ENCODE measurements at places on chromosomes 1 and 21.

- no peaks in the 10 kb centered on the region for H3K36me3 ChIP-seq
- H3K27me3 ChIP-seq, result no peaks in the 10 kb centered on the region
Observed at GRCh38 chr1:87684194-87684593, 355.5 kb downstream of the LMO4 start.

- H3K27ac ChIP-seq, result no peak overlapping the region
- no peak overlapping the region for H3K4me3 ChIP-seq
- peaks cover 46% of the 10 kb centered on the region for H3K4me1 ChIP-seq
- peaks cover 13% of the 10 kb centered on the region for H3K27me3 ChIP-seq
- no peaks in the 10 kb centered on the region for H3K36me3 ChIP-seq
- DNase-seq, result no peak
Observed at GRCh38 chr1:25873120-25873519, 2.4 kb downstream of the PAQR7 start.

GRCh38 chr21:45166931-45167330, 92.6 kb downstream of the ADARB1 start:
- no peak for DNase-seq
- H3K4me1 ChIP-seq, result peaks cover 17% of the 10 kb centered on the region
- H3K27ac ChIP-seq, result no peak overlapping the region
- H3K4me3 ChIP-seq, result no peak overlapping the region

- no peaks in the 10 kb centered on the region for H3K27me3 ChIP-seq
- peak; percentile 93 for DNase-seq
- peak within 1 kb of the TSS; percentile 93 for H3K4me3 ChIP-seq
- H3K4me1 ChIP-seq, result peaks cover 19% of the 10 kb centered on the region
Observed at GRCh38 chr1:11012260-11013159, at the start of gene TARDBP. Gene TARDBP (plus strand): TSS chr1:11012654. CDS start chr1:11013728, 1,074 bp downstream.

DNA sequence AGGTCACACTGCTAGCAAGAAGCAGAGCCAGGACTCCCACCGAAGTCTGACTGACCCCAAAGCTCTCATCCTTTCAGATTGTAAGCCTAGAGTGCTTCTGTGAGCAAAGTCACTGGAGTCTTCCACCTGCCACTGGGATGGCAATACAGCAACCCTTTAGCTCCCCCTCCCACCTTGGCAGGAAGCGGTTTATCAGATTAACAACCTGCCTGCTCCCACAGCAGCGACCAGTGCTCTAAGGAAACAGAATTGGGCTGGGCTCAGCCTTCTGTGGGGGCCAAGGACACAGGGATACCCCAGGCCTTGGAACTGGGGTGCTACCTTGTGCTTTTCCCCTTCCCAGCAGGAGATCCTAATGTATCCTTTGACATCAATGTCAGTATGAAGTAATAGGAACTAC, 76.0 kb downstream of the GFI1 start:
- no peak overlapping the region for H3K4me3 ChIP-seq
- peaks cover 9% of the 10 kb centered on the region for H3K4me1 ChIP-seq
- H3K27me3 ChIP-seq, result peaks cover 15% of the 10 kb centered on the region
- no peaks in the 10 kb centered on the region for H3K36me3 ChIP-seq

- peaks cover 60% of the 10 kb centered on the region for H3K4me1 ChIP-seq
- H3K27me3 ChIP-seq, result peaks cover 17% of the 10 kb centered on the region
- no peaks in the 10 kb centered on the region for H3K36me3 ChIP-seq
- H3K27ac ChIP-seq, result peak within 1 kb of the TSS; percentile 92
- peak within 1 kb of the TSS; percentile 21 for H3K4me3 ChIP-seq
- peak; percentile 50 for DNase-seq
Observed at GRCh38 chr21:42315296-42315891, at the start of gene TFF3. Gene TFF3 (minus strand): TSS chr21:42315409. CDS start chr21:42315374, 35 bp downstream.

GRCh38 chr1:156126043-156126629, 11.6 kb downstream of the LMNA start:
- no peaks in the 10 kb centered on the region for H3K36me3 ChIP-seq
- peak overlapping the region; percentile 32 for H3K4me3 ChIP-seq
- H3K4me1 ChIP-seq, result peaks cover 84% of the 10 kb centered on the region
- peak overlapping the region; percentile 72 for H3K27ac ChIP-seq
- peak; percentile 55 for DNase-seq

DNA sequence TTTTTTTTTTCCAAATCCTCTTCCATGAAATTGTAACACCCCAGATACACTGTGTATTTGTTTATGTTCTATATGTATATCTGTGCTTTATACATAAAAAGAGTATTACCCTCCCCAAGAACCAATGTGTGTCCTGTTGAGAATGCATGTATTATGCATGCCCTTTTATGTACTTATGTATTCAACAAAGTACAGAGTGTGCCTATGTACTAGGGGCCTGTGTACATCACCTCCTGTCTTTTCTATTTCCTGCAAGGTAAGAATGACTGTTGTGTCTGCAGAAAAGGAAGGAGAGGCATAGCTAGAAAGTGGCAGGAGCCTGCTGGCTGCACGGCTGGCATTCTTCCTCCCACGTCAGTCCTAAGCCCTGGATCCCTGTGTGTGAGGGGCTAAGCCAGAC, 7.0 kb downstream of the TMEM61 start:
- H3K4me1 ChIP-seq, result peaks cover 43% of the 10 kb centered on the region
- no peak overlapping the region for H3K27ac ChIP-seq
- no peak for DNase-seq
- peaks cover 50% of the 10 kb centered on the region for H3K27me3 ChIP-seq

- peaks cover 3% of the 10 kb centered on the region for H3K27me3 ChIP-seq
- no peak for DNase-seq
- no peak overlapping the region for H3K27ac ChIP-seq
- H3K4me3 ChIP-seq, result no peak overlapping the region
- peaks cover 7% of the 10 kb centered on the region for H3K36me3 ChIP-seq
- H3K4me1 ChIP-seq, result peaks cover 10% of the 10 kb centered on the region
Observed at GRCh38 chr1:113197719-113198330, 124.8 kb downstream of the LRIG2 start.

DNA sequence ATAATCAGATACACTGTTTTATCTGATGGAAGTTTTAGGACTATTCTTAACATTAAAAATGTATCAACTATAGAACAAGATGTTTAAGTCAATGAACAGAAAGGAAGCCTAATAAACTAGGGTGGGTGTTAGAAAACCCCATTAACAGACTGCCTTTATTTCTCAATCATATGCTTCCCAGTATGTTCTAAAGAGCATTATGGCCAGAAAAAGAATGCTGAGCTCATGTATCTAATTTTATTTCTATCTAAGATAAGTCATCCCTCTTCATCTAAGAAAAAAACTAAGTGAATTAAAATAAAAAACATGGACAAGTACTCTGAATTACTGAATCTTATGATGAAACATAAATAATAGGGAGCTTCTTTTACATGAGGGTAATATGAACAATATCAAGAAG, 86.5 kb upstream of the TTC39A start:
- H3K4me1 ChIP-seq, result peaks cover 21% of the 10 kb centered on the region
- H3K27ac ChIP-seq, result no peak overlapping the region

DNA sequence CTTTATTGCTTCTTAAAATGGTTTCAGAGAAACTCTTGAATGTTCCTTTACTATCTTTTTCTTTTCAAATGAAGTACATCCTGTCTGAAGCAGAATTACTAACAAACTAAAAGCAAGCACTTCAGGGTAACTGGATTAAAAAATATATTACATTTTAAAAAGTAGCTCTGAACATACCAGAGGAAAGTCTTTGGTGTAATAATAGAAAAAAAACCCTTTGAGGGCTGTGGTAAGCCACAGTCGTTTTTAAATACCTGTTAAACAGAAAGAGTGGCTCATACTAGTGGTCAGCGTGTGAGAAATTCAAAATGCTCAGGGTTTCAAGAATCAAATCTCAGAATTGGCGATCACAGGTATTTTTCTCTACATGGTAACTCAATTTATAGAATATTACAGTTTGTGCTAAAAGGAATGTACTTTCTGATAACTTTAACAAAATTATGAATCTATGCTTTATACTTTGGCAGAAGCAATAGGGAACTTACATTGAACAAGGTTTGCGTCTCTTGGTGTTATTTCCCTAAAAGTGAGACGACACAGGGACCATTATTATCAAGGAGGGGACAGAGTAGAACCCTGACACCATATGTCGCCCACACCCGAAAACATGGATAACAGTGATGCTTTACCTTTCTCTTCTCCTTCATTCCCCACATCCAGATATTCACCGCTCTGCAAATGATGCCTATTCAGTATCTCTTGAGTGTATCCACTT, 97.0 kb upstream of the DPH5 start:
- DNase-seq, result no peak
- H3K27me3 ChIP-seq, result no peaks in the 10 kb centered on the region
- H3K27ac ChIP-seq, result no peak overlapping the region
- no peaks in the 10 kb centered on the region for H3K4me1 ChIP-seq
- no peak overlapping the region for H3K4me3 ChIP-seq

- H3K36me3 ChIP-seq, result peaks cover 90% of the 10 kb centered on the region
- no peak for DNase-seq
- H3K4me3 ChIP-seq, result no peak overlapping the region
- no peak overlapping the region for H3K27ac ChIP-seq
- H3K4me1 ChIP-seq, result no peaks in the 10 kb centered on the region
Observed at GRCh38 chr1:202752774-202753173, 42.5 kb upstream of the SYT2 start.

DNA sequence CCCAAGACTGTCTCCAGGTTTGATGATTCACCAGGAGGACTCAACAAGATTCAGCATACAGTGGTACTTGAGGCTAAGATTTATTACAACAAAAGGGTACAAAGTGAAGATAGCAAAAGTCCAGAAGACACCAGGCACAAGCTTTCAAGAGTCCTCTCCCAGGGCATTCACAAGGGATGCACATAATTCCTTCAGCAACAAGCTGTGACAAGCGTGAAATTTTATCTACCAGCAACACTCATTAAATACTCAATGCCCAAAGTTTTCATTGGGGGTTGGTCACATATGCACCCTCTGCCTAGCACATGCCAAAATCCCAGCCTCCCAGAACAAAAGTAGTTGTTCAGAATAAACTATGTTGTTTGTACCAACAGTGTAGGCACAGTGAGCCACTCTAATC, 62.3 kb downstream of the PRKACB start:
- peaks cover 54% of the 10 kb centered on the region for H3K36me3 ChIP-seq
- peak overlapping the region; percentile 93 for H3K27ac ChIP-seq
- peaks cover 18% of the 10 kb centered on the region for H3K4me1 ChIP-seq
- H3K27me3 ChIP-seq, result no peaks in the 10 kb centered on the region

DNA sequence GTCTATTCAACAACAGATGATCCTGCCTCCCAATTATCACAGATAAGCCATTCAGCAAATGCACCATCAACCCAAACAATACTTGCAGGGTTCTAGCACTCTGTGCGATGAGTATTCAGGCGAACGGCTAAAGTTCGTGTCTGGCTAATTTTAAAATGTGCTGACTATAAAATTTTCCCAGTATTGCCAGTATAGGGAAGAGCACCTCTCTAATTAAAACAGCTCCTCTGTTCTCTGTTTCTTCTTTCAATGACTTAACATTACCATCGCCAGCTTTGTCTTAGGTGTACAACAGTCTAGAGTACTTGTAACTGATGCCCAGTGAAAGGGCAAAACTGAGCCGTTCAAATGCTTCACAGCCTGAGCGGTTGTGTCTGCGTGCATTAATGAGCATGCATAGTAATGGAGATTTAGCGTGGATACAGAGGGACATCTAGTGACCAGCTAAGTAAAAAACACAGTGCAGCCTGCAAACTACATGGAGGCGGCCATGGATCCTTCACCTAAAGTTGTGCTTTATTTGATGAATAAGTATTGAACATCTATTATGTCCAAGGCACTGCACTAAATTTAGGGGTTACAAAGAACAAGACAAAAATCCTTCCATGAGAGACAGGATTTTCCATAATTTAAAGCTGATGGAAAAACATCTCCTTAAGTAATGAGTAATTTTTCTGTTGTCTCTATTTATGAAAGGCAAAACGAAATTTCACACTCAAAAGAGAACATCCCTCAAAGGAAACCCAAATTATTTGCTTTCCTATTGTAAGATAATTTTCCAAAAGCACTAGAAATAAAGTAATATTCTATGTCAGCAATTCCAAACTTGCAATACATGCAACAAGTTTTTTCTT, 120.0 kb downstream of the SETD4 start:
- H3K4me3 ChIP-seq, result no peak overlapping the region
- peaks cover 5% of the 10 kb centered on the region for H3K4me1 ChIP-seq
- H3K27me3 ChIP-seq, result peaks cover 3% of the 10 kb centered on the region
- H3K27ac ChIP-seq, result no peak overlapping the region
- no peaks in the 10 kb centered on the region for H3K36me3 ChIP-seq

GRCh38 chr1:197222025-197222685, 45.9 kb upstream of the CRB1 start:
- H3K4me3 ChIP-seq, result no peak overlapping the region
- H3K4me1 ChIP-seq, result peaks cover 12% of the 10 kb centered on the region

All from nephron progenitor cell (in vitro differentiated cells).